ENCODE measurements at places on chromosomes 16 and 17.

- no peak for DNase-seq
Measured at GRCh38 chr17:29710891-29711418, 88.2 kb upstream of the CORO6 start.

GRCh38 chr17:66469890-66470289 lies 167.5 kb downstream of the PRKCA start:
- DNase-seq: no peak

- no peak for DNase-seq
Measured at GRCh38 chr16:69443927-69444631, 19.7 kb downstream of the CYB5B start.

- DNase-seq: peak; percentile 28
Measured at GRCh38 chr16:89096768-89097391, 3.2 kb downstream of the ACSF3 start.

DNA sequence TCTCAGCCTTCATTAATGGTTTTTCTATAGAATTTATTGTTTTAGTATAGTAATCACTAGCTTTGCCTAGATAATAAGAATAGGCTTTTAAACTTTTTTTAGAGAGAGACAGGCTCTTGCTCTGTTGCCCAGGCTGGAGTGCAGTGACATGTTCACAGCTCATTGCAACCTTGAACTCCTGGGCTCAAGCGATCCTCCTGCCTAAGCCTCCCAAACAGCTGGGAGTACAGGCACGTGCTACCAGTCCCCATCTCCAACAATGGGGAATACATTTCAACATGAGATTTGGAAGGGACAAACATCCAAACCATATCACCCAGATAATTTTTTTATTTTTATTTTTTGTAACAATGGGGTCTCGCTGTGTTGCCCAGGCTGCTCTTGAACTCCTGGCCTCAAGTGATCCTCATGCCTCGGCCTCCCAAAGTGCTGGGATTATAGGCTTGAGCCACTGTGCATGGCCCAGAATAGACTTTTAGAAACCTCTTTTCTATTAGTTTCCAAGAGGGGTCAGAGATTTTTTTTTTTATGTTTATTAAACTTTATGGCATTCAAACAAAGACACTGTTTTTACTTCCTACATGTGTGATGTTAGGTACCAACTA lies 7.3 kb downstream of the NACA2 start:
- DNase-seq: no peak

DNA sequence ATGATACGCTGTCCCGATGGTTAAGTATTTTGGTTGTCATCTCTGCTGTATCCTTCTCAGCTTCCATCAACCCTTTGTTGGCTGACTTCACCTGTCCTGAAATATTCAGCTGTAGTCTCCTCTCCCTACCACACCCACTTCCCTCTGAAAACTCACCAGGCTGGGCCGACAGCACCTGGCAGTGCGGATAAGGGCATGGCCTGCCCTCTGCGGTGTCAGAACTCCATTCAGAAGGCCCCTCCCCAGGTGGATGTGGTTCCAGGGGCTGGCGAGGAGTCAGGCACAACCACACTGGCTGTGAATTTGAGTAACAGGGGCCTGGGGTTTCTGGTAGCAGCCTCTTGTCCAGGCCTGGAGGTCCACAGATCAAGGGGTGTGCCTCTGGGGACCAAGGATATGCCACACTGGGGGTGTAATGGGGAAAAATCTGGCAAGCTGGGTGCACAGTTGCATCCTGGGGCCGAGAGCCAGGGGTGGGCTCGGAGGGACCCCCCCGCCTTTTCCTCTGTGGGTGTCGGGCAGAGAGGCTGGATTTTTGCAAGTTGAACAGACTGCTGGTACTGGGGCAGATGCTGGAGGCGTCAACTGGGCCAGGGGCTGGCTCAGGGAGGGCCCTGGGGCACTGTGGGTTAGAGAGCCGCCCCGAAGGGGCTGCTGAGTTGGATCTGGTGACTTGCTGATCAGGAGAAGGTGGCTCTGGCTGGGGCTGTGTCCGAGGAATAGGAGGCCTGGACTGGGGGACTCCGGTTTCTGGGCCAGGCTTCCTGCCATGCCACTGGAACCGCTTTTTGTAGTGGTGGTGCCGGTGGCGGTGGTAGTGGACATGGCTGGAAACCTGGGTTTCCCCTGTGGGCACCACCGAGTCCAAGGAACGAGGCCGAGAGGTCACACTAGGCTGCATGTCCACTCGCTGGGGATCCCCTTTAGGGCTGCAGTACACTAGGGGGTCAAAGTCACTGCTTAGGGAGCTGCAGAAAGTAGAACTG lies 5.6 kb upstream of the SUPT4H1 start:
- no peak for DNase-seq

GRCh38 chr16:4082474-4083044 lies 33.7 kb downstream of the ADCY9 start:
- DNase-seq: no peak

DNA sequence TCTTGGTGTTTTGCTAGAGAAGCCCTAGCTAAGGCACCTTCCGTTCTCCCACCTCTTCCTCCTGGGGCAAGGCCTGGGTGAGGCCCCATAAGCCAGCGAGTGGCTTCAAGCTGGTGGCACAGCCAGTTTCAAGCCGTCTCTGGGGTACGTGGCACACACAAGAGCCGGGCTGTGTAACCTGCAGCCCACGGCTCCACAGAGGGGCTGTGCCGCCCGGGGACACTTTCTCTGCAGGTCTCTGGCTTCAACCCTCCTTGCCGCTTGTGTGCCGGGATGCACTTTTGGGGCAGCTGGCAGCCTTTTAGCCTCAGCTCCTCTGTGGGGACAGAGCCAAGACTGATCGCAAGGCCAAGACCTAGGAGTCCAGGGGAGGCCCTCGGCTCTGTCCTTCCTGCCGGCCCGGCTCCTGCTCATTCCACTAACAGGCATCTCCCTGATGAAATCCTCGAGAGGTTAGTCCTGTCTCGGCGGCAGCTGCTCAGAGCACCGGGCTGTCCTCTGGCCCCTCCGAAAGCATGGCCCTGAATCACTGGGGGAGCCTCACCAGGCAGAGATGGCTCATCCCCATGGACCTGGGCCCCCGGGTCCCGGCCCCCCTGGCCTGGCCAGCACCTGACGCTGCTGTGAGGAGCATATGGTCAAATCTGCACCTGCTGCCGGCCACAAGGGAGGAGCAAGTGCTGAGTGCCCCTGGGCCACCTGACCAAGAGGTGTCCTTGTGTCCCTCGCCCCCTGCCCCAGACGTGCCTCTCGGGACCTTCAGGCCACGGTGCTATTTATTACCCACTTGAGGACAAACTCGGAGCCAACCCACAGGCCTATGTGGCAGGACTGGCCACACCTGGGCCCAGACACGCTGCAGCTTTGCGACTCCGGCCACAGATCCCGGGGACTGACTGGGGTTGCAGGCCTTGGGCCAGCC lies 98.5 kb downstream of the METRNL start:
- DNase-seq: no peak

- DNase-seq: no peak
Measured at GRCh38 chr16:85435286-85435685, 177.8 kb upstream of the GSE1 start.

GRCh38 chr16:81224824-81225223 lies 13.7 kb upstream of the BCO1 start:
- DNase-seq: no peak

DNA sequence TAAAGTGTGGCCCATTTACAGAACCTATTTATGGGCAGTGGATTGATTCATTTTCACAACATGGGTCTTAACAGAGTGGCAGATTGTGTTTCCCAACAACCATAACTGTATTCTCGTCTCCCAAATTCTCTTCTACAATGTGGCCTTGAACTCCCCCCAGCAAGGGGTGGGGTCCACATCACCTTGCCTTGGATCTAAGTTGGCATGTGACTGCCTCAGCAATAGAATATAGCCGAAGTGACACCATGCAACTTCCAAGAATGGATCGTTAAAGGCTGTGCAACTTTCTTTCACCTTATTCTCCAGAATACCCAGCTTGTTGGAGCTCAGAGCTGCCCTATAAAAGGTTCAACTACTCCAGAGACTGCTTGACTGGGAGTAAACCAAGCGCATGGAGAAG lies 72.0 kb upstream of the CDH5 start:
- DNase-seq: no peak

- no peak for DNase-seq
Measured at GRCh38 chr16:55297910-55298479, 26.0 kb upstream of the IRX6 start.

DNA sequence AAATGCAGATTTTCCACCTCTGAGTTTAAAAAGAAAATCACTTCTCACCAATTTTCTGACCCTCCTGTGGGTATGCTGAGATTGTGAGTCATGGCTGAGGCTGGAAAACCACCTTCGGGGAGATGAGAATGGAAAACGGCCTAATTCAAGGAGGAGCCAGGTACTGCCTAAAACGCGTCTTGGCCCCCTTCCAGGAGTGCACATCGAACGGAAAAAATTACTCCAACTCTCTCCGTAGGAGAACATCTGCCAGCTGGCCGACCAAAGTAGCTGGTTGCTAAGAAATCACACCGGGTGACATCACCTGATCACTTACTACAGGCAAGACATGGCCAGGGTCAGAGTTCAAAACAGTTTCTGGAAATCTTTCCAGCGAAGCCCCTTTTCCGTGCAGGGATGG lies 107.6 kb downstream of the ZNF423 start:
- no peak for DNase-seq

DNA sequence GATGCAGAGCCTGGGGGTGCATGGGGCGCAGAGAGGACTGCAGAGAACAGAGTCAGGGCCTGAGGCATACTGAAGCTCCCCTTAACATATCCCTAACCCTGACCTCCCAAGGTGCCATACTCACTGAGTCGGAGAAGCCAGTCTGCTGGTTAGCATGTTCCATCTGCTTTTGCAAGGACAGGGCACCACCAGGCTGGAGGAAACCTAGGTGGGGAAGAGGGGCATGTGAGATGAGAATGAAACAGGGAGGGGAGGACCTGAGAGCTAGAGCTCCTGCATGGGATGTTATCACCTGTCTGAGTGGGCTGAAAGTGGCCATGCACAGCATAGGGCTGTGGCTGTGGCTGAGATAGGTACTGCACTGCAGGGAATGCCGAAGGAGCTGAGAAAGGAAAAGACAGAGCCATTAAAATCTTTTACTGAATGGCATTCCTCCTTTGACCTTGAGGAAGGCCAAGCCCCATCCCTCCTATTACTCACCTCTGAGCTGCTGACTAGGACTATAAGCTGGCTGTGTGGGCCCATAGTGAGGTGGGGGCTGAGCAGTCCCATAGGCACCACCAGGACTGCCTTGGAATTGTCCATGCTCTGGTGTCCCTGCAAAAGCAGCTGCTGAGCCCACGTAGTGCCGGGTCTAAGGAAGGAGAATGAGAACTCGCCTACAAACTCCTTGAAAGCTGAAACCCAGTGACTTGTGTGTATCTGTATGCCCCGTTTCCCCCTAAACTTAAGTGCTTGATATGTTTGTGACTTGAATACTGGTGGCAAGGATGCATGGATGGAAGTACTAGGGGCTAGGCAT lies 1.9 kb downstream of the GPS2 start:
- DNase-seq: no peak

GRCh38 chr17:73228748-73229236 lies 32.9 kb downstream of the CPSF4L start:
- DNase-seq: no peak

GRCh38 chr17:83115202-83115651 lies 35.8 kb downstream of the METRNL start:
- no peak for DNase-seq

- no peak for DNase-seq
Measured at GRCh38 chr16:52624891-52625290, 77.9 kb upstream of the TOX3 start.
